ENCODE measurements at places on chromosomes 2 and 18. TPM values are rescaled to one million over a fixed set of nuclear protein-coding genes. Genes with fewer than 3 reads are reported as not detected.

- ATAC-seq, result no peak
These were observed 26.5 kb upstream of the OTOS start for GRCh38 chr2:240166761-240167587.

DNA sequence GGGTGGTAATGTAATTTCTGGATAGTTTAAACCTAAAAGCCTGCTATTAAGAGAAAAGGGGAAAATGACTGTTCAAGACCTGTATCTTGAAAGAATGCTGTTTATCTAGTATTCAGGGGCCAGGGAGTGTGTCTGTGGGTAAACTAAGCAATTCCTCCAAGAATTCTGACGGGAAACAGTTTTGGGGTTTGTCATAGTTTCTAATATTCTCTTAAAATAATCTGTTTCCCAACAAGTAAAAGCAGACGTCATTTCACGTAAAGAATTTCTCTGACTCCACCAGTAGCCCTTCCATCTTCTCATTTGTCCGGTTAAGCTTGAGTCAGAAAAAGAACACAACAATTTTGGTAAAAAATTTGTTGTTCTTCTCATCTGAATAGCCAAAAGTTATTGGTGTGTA, 232.1 kb upstream of the EPAS1 start:
- ATAC-seq, result no peak

GRCh38 chr18:62523631-62524439, 1.0 kb downstream of the ZCCHC2 start:
- no peak for ATAC-seq

DNA sequence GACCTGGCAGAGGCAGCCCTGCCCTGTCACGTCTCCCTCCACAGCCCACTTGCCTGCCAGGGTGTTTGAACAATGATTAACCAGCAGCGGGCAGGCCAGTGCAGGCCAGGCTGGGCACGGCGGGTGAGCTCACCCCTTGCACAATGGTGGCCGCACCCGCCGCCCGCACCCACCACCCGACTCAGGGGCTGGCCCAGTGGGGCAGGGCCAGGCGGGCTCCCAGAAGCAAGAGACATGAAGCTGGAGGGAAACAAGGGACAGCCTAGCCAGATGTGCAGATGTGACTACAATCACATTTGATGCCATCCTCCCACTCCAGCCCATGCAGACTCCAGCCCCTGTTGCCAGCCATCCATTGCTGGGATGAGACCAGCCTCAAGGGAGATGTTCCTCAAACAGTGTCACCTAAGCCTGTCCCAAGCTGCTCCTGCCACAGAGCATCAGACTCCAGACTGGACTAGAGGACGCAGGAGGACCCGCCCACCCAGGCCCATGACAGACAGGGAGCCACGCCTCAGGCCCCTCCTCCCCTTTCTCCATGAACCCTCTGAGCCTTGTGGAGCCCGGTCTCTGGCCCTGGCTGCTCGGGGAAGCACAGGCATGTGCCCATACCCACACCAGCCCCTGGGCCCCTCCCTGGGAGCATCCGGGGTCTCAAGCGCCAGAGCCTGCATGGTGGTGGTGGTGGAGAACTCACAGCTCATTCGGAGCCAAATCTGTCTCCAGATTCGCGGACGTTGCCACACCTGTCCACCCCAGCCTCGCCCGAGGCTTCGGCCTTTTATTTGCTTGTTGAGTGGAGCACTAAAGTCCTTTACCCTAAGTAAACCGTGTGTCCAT, 45.0 kb downstream of the SDC1 start:
- ATAC-seq, result no peak

GRCh38 chr18:29174891-29175290, 998.0 kb upstream of the CDH2 start:
- ATAC-seq, result no peak

DNA sequence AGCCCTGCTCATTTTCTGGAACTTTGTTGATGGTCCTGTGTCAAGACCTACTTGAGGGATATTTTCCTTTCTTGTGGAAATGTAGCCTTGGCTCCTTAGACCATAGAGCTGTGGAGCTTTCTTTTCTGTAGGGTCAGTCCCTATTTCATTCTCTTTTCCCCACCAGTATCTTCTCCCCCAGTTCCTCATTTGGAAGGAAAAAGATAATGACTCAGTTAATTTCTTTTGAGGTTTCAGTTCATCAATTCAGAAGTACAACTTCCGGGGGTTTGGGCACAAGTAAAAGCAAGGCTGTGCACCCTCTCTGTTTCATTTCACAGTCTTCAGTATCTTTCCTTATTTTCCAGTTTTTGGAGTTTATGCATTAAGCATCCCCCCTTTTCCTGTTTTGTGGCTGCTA, 70.7 kb downstream of the CDC42EP3 start:
- no peak for ATAC-seq

Gene SP100
- 0.46 TPM for total RNA-seq

Gene IL36G
- not detected for total RNA-seq

Gene TMEM178A
- total RNA-seq, result 17.5 TPM

All from motor neuron (in vitro differentiated cells).